ENCODE measurements at places on chromosomes 6 and 20.

GRCh38 chr6:152127432-152128165 lies 320.1 kb downstream of the ESR1 start:
- no peak for DNase-seq

- no peak for DNase-seq
These were observed 6.1 kb upstream of the HSPA1B start for GRCh38 chr6:31821301-31822035.

DNA sequence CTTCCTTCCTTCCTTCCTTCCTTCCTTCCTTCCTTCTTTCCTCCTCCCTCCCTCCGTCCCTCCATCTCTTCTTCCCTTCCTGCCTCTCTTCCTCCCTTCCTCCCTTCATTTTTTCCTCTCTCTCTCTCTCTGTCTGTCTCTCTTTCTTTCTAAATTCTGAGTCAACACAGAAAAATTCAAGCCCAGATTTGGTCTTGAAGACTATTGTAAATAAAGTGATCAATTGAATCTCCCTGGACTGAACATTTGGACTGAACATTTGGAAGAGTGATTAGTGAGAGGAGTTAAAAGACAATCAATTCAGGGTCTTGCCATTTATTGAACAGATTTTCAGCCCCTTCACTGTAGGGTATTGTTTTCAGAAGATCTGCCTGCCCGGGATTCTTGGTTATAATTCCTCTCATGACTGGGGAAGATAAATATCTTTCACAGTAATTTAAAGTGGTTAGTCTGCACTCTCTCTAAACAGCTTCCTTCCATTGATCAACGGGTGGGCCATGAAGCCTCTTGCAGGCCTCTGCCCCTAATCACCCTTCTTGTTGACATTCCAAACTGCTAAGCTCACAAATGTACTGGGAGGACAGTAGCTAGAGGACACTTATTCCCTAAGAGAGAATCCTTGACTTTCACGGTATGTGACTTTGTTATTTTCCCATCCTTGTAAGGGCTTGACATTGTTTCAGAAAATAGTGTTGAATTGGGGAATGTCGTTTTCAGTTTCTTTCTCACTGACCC lies 101.7 kb upstream of the BMP2 start:
- DNase-seq = no peak

GRCh38 chr6:25448965-25449538 lies 169.9 kb downstream of the CARMIL1 start:
- DNase-seq = no peak

DNA sequence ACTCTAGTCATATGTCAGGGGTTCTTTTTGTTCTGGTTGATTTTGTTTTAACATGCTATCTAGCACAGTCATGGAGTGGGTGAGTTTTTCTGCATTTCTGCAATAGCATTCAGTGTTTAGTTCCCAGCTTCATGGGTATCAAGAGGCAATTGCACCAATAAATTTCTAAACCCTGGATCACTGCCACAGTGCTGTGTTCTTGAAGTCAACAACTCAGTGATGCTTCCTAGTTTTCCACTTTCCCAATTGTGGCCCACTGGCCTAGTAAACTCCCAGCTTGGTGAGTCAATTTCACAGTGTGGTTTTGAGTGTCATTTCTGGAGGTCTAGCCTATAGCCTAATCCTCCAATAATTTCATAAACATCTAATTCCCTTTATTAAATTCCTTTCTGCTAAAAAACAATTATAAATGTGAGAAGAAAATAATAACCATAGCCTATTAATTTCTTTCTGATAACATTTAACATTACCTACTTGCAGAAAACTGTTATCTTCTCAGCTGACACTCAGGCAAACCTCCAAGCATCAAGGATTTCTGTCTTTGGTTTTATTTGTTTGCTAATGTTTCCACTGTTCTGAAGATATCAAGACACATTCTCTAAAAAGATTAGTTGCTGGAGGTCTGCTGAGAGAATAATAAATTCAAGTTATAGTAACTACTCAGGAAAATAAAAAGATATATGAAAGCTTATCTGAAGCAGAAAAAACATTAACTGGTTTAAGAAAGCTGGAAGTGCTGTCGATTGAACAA lies 89.9 kb downstream of the PDE7B start:
- peak; percentile 25 for DNase-seq

GRCh38 chr6:161073930-161074329 lies 82.4 kb downstream of the MAP3K4 start:
- DNase-seq = no peak

- no peak for DNase-seq
These were observed 140.9 kb downstream of the RNF144B start for GRCh38 chr6:18527836-18528743.

DNA sequence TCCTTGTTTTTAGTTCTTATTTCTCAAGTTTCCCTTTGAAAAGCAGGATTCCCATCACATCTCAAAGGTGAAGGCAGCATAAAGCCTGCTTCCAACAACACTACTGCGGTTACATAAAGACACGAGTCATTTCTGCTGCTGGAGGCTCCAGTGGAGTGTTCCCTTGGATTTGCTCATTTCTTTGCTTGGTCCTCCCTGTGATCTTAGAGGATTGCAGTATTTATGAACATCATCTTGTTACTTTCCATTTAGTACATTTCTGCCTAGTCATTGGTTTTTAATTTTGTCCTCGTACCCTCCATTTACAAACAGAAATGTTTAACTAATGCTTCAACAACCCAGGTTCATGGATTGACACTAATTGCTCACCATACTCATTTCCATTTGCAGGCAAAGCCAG lies 298.8 kb downstream of the ZNF217 start:
- DNase-seq = no peak

- no peak for DNase-seq
These were observed 78.5 kb upstream of the SIRPA start for GRCh38 chr20:1816384-1817381.

DNA sequence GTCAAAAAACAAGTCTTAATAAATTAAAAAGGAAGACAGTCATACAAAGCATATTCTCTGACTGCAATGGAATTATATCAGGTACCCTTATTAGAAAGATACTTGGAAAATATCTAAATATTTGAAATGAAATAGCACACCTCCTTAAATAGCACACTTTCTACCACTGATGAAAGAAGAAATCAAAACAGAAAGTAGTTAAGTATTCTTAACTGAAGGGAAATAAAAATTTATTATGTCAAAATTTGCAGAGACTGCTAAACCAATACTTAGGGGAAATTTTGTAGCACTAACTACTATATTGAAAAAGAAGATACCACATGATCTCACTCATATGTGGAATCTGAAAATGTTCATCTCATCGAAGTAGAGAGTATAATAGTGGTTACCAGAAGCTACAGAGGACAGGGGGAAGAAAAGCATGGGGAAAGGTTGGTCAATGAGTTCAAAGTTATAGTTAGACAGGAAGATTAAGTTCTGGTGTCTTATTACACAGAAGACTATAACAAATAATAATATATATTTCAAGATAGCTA lies 112.2 kb downstream of the ASCC3 start:
- DNase-seq = no peak

DNA sequence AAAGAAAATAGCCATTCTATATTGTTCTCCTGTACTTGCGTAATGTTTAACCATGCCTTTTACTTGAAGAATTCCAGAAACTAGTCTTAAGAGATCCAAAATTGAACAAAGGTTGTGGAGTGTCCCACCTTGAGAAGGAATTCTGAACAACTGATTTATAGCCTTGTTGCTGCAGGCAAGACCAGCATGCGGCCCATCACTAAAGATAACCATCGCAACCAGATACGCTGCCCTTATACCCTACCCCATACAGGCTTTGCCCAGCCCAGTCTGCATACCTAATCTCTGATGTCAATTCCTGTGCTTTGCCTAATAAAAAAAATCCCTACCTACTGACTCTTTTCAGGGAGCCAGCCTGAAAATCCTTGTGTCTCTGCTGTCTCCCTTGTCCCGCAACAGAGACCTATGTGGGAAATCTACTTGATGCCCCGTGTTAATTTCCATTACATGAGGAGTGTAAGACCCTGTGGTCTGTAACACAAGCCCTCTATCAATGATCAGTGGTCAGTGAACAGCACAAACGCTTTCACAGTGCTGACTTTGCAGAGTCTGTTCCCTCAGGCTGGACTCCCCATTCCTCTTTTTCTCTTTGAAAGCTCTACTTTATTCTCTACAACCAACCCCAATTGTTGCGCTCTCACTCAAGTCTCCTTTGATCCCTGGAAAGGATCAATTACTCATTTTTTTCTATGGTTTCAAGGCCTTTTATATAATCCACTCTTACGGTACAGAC lies 125.7 kb upstream of the BTBD3 start:
- no peak for DNase-seq

DNA sequence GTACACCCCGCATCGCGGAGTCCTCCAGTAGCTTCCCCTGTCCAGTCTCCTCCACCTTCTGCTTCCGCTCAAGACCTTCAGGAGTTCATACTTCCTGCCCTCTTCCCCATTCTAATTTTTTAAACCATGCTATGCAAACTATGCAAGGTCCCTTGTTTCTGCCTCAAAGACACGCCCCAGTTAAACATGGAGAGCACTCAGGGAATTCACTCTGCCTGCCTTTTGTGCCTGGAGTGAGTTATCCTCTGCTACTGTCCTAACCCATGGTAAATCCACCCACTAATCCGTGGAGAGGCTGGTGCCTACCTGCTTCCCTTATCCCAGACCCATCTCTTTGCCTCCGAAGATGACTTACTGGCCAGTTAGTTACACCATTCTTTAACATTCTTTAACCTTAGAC lies 473.7 kb upstream of the JARID2 start:
- DNase-seq = no peak

- DNase-seq = no peak
These were observed 2.4 kb upstream of the EBF4 start for GRCh38 chr20:2690213-2690612.

GRCh38 chr6:21587961-21588480 lies 5.5 kb upstream of the SOX4 start:
- no peak for DNase-seq

DNA sequence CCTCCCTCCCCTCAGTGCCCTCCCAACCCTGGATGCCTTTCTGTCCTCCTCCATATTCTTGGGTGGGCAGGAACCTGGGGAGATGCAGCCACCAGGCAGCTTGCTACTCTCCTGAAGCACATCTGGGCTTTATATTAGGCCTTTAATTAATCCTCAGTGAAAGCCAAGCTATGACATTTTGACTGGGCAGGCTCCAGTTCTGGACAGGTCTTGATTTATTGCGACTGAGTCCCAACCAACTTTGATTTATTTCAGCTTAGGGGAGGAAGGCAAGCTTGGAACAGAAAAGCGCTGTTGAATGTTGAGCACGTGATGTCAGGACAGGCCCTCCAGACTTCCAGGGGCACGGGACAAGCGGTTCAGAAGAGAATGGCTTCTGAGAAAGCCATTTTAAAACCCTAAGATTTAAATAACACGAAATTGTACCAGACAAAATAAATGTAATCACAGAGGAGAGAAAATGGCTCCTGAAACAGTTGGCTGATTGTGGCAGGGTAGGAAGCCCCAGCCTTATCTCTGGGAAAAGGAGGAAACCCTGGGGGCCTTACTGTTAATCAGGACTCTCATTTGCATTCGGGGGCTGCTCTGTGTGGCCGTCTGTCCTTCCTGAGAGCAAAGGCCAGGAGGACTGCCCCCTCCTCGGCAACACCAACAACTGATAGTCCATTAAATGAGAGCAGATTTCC lies 294.2 kb downstream of the FOXC1 start:
- DNase-seq = no peak

DNA sequence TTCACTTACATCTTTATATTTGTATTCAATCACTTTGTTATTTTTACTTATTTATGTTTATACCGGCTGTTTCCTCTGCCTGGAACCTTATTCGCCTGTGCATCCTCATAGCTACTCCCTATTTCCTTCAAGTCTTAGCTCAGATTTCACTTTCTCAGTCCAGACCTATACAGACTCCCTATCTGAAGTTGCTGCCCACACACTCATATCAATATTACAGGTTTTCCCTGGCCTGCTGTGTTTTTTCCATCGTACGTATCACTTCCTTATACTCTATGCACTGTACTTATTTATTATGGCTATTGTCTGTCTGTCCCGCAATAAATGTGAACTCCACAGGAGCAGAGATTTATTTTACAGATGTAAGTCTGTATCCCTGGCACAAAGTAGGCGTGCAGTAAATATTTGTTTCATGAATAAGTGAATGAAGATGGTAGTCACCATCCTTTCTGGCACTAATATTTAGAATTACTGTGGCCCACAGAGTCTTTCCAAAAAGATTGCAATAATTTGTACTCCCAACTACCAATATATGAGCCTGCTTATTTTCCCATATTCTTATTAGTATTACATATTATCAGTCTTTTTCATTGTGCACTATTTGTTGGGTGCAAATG lies 64.9 kb downstream of the TNFAIP3 start:
- DNase-seq = no peak

GRCh38 chr6:105794870-105795269 lies 291.3 kb upstream of the PRDM1 start:
- no peak for DNase-seq

DNA sequence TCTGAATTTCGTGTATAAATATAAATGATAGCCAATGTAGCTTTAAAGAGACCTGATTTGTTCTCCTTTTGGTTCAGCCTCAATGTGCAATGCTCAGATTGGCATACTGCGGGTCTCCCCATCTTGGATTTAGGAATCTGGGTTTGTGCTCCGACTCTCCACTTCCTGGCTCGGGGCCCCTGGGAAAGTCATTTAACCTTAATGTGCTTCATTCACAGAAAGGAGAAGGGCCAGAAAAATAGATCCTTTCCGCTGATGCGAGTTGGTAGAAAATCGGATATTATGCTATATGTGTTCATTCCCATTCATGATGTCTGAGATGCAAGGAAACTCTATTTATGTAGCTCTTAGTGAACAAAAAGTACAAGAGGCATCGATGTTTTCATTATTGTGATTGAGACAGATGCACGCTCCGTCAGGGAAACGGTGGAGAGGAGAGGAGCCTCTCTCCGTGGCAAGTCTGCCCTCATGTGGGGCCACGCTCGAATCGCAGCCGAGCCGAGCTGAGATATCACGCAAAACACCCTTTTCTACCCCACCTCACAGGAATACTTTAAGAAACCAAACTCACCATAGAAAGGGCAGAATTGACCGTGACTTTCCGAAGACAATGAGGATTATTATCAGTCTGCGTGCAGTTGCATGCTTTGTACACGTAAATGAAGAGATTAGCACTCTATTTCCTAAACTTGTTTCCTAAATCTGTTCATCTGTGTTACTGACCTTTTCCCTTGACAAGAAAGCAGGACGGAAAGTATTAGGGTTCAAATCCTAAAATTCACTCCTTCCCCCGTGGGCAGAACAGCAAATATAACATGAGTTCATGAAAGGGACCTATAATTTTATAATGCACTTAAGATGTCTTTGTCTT lies 136.6 kb downstream of the COL9A1 start:
- DNase-seq = peak; percentile 45

DNA sequence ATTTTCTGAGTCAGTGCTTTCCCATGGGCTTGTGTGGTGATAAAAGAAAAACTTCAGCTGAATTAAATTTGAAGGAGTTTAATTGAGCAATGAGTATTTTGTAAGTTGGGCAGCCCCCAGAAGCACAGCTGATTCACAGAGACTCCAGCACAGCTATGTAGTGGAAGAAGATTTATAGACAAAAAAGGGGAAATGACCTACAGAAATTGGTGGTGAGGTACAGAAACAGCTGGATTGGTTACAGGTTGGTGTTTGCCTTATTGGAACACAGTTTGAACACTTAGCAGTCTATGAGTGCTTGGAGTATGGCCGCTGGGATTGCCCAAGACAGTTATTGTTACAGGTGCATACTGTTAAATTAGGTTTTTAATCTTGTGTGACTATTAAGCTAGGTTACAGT lies 96.9 kb upstream of the PTPRK start:
- no peak for DNase-seq

- DNase-seq = no peak
These were observed 1.3 kb downstream of the ZKSCAN3 start for GRCh38 chr6:28351087-28351486.

- DNase-seq = no peak
These were observed 259.3 kb upstream of the FAM83B start for GRCh38 chr6:54587277-54587676.
